Left colon (tissue), 2 donors: ENCODE measurements at places on chromosomes 4 and X. TPM values are rescaled to one million over a fixed set of nuclear protein-coding genes. Genes with fewer than 3 reads are reported as not detected.

The AREG gene
- total RNA-seq = 42.3 TPM

The NLGN3 gene
- 0.67 TPM for total RNA-seq

The TCP11X2 gene
- not detected for total RNA-seq

The PABPC1L2B gene
- not detected for total RNA-seq

The SNX12 gene
- total RNA-seq = 76.1 TPM

The CXCL3 gene
- 20.8 TPM for total RNA-seq

The IL21 gene
- not detected for total RNA-seq

The TMEM154 gene
- 5.4 TPM for total RNA-seq

The MSMO1 gene
- total RNA-seq = 195 TPM

The PPEF1 gene
- total RNA-seq = not detected

The PKD2 gene
- 11.4 TPM for total RNA-seq

The PNMA6F gene
- not detected for total RNA-seq

The HMGB3 gene
- 39.0 TPM for total RNA-seq

The ADH1A gene
- 0.49 TPM for total RNA-seq

The VCX2 gene
- total RNA-seq = not detected

The SYTL5 gene
- 15.6 TPM for total RNA-seq

The BTK gene
- 5.4 TPM for total RNA-seq

The WNK3 gene
- total RNA-seq = 0.61 TPM

The NCAPG gene
- 2.8 TPM for total RNA-seq

The DDIT4L gene
- total RNA-seq = not detected

The RXFP1 gene
- total RNA-seq = 0.28 TPM

The ALPK1 gene
- 23.0 TPM for total RNA-seq
